Left renal cortex interstitium (tissue), 4 donors: ENCODE measurements at places on chromosomes 1 and 21.

DNA sequence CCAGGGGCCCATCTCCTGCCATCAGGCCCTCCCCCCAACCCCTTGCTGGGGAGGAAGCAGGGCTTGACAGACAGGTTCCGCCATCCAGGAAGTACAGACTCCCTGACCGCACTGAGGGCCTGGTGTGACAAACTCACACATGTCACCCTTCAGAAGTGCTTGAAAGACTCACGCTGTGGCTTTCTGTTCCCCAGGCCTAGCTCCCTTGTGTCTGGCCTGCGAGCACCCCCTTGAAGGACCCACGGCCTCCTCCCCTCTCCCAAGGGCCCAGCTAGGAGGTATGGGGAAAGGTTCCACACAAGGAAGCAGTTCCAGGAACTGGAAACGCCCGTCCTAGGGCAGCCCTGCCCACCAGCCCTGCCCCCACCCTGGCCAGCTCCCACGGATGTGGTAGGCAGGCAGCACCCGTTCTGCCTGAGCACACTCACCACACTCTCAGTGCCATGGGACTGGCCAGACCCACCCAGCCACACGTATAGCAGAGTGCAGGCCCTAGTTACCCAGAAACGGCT lies 26.7 kb downstream of the SLC2A1 start:
- DNase-seq: no peak

DNA sequence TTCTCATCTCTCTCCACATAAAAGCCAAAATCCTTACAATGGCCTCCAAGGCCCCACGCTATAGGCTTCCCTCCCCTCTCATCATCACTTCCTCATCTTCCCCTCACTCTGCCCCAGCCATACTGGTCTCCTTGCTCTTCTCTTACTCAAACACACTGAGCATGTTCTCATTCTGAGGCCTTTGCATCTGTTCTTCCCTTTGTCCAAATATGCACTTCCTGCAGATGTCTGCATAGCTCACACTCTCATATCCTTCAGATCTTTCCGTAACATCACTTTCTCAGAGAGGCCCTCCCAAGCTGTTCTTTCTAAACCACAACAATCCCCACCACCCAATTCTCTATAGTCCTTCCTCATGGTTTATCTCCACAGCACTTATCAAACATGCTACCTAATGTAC lies 284.1 kb downstream of the HHIPL2 start:
- no peak for DNase-seq

DNA sequence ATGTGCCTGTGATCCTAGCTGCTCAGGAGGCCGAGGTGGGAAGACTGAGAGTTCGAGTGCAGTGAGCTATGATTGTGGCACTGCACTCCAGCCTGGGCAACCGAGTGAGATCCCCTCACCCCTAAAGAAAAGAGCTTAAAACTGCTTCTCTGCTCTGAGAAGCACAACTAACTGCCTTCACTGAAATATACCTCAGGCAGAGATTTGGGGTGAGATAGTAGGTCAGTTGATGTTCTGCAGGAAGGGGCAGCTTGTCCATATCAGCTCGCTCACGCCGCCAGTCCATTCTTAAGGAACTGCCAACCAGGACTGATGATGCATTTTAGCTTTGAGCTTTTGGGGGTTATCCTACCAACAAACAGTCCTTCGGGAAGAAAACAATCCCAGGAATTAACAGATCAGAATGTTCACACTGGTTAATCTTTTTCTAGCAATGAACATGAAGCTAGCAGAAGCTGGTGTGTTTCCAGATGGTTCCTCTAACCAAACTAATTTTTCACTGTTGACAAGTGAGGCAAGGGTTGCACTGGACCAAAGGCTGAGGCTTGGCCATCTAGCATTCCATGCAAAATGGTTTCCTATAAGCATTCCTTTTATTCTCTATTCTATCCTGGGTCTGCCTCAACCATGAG lies 31.6 kb downstream of the LHX4 start:
- DNase-seq: no peak

GRCh38 chr1:193524616-193525015 lies 338.2 kb upstream of the B3GALT2 start:
- no peak for DNase-seq

DNA sequence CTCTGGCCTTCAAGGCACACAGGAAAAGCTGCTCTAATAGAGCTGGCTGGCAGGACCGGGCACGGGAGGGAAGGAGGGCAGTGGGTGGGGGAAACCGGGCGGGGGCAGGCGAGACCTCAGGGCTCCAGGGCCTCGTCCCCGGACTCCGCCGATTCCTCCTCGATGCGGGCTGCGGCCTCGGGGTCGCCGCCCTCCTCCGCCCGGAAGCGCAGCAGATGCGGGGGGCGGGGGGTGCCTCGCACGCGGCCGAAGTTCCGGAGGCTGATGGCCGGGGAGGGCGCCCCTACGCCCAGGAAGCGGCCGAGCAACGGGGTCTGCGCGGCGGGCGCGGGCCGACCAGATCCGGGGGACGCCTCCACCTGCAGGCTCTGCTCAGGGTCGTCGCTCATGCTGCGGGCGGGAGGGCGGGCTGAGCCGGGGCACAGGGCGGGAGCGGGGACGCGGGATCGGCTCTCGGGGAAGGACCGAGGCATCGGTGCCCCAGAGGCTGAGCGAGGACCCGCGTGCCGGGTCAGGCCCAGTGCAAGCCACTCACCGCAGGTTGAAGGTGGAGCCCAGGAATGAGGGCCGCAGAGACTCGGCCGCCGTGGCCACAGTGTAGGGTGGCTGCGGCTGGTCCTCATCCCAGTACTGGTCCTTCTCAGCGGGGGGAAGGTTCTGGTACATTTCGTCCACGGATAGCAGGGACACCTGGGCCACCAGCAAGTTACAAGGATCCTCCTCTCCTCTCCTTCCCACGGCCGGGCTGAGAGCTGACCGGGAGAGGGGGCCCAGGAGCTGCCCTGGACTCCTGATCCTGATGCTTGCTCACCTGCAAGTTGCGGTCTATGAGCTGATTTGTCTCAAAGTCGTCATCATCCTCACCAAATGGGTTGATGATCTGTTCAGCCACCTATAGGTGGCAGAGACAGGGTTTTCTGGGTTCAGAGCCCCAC lies 3.6 kb downstream of the BEST4 start:
- DNase-seq: no peak

- no peak for DNase-seq
Observed at GRCh38 chr1:197394831-197395608, 127.0 kb downstream of the CRB1 start.

DNA sequence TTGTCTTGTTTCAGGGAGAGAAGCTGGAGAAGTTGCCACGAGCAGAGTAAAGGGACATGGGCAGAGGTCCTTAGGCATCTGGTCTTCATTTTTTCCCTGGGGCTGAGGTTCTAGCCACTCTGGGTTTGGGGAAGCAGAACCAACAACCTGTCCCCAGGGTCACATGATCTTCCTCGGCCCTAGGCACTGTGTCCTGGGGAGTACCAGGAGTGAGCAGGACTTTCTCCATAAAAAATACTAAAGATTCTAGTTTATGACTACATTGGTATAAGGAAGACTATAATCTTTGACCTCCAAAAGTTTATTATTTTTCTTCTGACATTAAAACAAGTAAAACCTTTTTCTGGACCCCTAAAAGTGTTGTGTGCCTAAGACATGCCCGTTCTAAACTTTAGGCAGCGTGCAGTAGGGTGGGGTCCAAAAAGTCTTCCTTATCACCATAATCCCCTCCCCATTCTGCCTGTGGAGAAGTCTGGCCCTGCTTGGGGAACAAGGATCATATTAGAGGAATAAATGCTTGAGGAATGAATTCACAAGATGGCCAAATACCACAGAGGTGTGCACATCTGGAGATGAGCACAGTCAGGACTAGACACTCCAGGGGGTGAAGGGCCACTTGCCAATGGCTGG lies 19.3 kb upstream of the IGSF3 start:
- DNase-seq: no peak

GRCh38 chr1:227521782-227522181 lies 41.6 kb upstream of the ZNF678 start:
- no peak for DNase-seq

- DNase-seq: no peak
Observed at GRCh38 chr1:79235301-79236002, 228.9 kb upstream of the ADGRL4 start.

- DNase-seq: no peak
Observed at GRCh38 chr1:11541236-11541635, 62.3 kb downstream of the DISP3 start.

GRCh38 chr1:220767312-220768125 lies 19.2 kb upstream of the MTARC1 start:
- no peak for DNase-seq
